Fibroblast of skin of abdomen (primary cell): ENCODE measurements at places on chromosomes 3 and 15.

DNA sequence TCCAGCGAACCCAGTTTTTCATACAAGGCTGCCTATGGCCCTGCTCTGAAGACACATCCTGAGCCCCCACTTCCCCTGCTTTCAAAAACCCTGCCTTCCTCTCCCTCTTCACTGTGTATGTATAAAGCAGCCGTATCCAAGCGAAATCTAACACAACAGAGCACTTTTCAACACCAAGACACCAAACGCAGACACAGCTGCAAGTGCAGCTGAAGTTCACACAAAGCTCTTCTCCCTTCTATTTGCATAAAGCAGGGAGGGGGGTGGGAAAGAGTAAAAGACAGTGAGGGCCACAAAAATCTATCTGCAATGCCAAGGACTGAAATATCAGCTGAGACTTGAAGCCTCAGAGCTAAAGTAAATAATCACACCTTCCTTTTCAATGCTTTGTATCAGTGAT is 35.1 kb upstream of the CSPG5 start:
- no peak for DNase-seq

DNA sequence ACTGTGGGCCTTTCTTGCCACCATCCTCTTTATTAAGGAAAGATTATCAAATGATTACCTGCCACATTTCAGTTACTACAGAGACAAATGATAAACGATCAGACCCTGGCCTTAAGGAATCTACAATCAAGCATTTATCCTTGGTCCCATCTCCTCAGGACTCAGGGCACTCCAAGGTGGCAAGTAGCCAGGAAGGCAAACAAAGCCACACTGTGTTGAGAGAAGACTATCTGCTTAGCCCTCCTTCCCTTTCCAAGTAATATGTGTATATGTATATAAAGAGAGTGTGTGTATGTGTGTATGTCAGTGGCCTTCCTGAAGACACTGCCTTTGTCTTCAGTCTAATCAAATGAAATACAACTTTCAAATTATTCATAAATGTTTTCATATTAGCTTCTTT is 490.1 kb upstream of the ATP11B start:
- no peak for DNase-seq

GRCh38 chr3:42562047-42562907 is 19.5 kb downstream of the SEC22C start:
- no peak for DNase-seq

- DNase-seq = peak; percentile 78
Measured at GRCh38 chr15:62887113-62887570, 155.4 kb upstream of the TPM1 start.

DNA sequence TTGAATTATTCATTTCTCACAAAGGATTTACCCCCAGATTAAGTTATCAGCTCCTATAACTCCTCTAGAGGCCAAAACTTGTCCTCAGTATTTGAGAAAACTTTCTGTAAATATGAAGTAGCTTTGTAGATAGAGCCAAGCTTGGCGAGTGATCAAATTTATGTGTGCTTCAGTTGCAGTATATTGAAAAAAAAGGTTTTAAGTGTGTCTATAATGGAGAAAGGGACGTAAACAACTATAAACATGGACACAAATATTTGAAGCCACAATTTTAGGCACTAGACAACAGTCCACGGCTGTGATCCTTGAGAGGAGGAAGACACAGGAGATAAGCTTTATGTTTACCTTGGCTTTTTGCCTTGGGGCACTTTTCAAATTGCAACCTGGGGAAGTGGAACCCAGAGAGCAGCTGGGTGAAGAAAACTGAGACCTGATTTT is 118.7 kb downstream of the THRB start:
- no peak for DNase-seq

DNA sequence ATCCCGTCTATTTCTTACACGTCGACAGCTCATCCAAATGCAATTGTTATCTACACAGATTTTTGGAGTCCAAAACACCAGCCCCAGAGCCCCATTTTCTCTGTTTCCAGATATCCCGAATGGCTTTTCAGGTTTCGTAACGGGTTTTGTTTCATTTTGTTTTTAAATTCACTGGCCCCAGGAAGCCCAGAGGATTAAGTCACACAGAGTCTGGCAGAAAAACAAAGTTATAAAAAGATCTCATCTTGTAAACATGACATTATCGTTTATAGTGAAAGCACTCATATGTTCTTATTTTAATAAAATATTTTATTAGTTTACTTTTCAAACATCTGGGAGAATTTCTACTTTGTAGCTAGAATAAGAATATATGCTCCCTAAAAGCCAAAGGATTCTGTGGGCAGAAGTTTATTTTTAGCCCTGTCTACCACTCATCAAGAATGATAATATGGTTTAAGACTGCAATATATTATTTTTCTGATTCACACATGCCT is 149.3 kb upstream of the SLC2A2 start:
- no peak for DNase-seq

DNA sequence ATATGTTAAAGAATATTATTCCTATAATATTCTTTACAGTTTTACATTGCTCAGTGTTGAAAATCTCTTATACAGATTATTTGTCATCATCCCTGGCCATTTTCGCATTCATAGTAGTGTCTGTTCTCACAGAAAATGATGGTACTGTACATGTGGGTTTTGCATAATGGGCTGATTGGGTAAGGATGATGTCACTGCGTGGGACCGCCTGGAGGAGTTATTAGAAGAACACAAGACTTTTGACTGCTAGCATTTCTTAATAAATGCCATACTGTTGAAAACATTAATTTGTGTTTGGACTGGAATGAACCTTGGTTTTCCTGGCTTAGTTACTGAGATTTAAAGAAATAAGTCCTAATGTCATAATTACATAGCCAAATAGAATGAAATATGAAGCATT is 20.3 kb downstream of the LRCH3 start:
- peak; percentile 81 for DNase-seq

DNA sequence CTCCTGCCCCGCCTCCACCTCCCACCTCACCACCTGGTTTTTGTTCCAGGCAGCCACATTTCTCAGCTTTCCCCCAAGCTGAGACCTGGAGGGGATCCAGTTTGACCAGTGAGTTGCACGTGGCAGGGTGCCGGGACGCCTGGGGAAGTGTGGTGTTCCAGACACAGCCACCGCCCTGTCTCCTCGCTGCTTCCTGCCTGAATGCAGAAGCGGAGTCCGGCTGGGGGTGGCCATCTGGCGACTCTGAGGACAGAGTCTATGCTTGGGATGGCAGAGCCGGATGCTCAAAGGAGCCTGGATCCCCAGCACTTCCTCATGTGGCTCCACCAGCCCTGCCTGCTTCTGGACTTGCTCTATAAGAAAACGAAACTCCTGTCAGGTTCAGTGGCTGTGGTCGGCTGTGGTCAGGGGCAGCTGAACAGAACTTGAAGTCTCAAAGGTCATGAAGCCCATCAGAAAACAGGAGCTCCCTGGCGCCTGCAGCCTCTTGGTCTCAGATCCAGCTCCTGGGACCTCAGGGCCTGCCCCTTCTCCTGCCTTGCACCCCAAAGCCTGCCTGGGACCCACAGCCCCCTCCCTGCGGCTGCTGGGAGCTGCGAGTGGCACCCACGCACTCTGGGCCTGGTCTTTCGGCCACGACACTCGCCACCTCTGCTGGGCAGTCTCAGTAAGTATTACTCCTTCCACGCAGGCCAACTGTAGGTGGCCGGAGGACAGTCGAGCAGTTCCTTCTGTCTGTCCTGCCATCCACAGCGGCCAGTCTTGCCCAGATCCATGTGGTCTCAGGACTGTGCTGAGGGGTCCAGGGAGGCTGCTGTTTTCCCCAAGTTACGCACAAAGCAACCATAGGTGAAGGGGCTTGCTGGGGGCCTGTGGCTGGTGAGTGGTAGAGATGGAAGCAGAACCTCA is 112.8 kb upstream of the MEF2A start:
- DNase-seq = peak; percentile 23

DNA sequence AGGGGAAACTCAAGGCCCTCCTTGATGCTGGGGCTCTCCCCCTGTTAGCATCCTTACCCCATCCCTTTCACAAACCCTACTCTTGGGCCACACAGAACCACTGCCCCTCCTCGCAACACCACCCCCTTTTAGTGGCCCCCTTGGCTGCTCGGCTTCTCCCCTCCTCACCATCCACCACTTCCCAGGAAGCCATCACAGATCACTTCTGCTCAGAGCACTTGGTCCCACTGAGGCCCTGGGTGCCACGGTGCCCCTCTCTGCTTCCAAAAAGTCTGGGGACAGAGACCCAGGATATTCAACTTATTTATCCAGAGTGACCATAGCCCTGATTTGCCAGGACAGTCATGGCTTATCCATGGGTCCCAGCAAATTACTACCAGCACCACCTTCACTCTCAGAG is 2.4 kb downstream of the RHCG start:
- no peak for DNase-seq

- DNase-seq = no peak
Measured at GRCh38 chr3:50266017-50266416, 2.9 kb upstream of the SEMA3B start.
